H1 (cell line): ENCODE measurements at places on chromosomes 5 and 9. TPM values are rescaled to one million over a fixed set of nuclear protein-coding genes. Genes with fewer than 3 reads are reported as not detected.

DNA sequence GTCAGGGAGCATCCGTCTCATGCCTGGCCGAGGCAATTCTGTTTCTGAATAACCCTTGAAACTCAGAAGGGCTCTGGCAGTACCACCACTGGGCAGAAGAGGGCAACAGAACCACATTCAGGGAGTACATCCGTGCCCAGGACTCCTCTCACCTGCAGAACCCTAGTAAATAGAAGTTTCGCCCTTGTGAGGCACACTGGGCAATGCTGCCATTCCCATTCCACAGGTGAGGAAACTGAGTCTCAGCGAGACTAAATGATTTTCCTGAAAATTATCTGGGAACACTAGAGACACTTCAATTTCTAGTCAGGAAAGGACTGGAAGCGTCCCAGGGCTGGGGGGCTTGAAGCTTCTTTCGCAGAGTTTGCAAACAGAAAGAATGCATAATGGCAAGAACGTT, 74.7 kb downstream of the FGF1 start:
- no peak overlapping the region for H3K27ac ChIP-seq
- peak; percentile 93 for DNase-seq
- no peaks in the 10 kb centered on the region for H3K27me3 ChIP-seq
- H3K36me3 ChIP-seq, result no peaks in the 10 kb centered on the region

DNA sequence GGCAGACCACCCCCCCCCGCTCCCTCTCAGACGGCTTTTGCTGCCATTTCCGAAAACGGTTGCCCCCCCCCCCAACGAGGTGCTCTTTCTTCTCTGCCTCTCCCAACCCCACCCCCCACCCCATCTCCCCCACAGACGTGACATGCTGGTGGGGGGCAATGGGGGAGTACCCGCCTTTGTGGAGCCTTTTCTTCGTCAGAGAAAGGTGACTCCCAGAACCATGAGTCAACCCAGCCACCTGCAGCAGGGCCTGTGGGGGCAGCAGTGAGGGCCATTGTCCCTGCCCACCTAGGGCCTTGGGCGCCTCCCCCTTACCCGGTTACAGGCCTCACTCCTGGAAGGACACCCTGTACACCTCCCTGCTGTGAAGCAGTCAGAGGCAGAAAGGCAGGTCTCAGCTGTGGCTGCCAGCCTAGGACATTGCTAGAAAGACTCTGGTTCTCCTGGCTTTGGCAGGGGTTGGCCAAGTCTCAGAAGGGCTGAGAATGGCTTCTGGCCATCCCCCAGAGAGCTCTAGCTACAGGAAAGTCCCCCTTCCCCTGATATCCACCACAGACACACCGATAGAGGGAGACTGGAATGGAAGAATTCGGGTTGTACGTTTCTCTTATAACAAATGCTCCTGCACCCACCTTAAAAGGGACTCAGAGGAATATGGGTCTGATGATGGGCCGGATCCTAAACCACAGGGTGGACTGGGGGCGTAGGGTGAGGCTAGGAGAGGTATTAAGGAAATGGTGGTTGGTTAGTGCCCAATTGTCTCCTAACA, 2.2 kb downstream of the DNAJB5 start:
- no peaks in the 10 kb centered on the region for H3K27me3 ChIP-seq
- H3K27ac ChIP-seq, result peak overlapping the region; percentile 90
- 0 out of 2 replicates have a peak overlapping the region, but pooled peaks have one; percentile 65 for H3K4me3 ChIP-seq
- DNase-seq, result peak; percentile 68
- peaks cover 18% of the 10 kb centered on the region for H3K4me1 ChIP-seq
- peaks cover 29% of the 10 kb centered on the region for H3K36me3 ChIP-seq

DNA sequence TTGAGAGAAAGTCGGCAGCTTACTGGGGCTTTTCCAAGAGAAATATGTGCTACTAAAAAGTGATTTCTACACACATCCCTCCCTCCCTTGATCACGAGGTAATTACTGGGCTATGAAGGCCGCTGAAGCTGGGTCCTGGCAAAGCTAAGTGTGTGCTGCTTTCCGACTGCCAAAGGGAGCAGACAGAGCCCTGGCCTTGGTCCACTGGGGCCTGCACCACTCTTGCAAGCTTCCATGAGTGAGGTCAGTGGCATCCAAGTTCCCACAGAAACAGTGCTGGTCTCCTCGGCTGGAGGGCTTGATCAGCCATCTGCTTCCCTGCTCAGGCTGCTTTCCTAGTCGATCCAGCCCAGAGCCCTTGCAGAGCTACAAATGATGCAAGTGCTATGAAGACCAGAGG, 154.8 kb upstream of the LHFPL2 start:
- H3K4me1 ChIP-seq, result no peaks in the 10 kb centered on the region
- no peaks in the 10 kb centered on the region for H3K27me3 ChIP-seq
- no peaks in the 10 kb centered on the region for H3K36me3 ChIP-seq

- DNase-seq, result no peak
- no peaks in the 10 kb centered on the region for H3K4me1 ChIP-seq
- H3K4me3 ChIP-seq, result no peak overlapping the region
- no peaks in the 10 kb centered on the region for H3K27me3 ChIP-seq
- H3K36me3 ChIP-seq, result peaks cover 8% of the 10 kb centered on the region; the same call in 1 of the 2 replicates
Measured at GRCh38 chr5:72313141-72313540, 6.9 kb downstream of the MRPS27 start.

GRCh38 chr5:115415143-115415491, 118.7 kb upstream of the CCDC112 start:
- no peaks in the 10 kb centered on the region for H3K27me3 ChIP-seq
- DNase-seq, result no peak
- H3K36me3 ChIP-seq, result no peaks in the 10 kb centered on the region
- no peak overlapping the region for H3K4me3 ChIP-seq
- no peak overlapping the region for H3K27ac ChIP-seq

GRCh38 chr9:35628389-35628991, 10.3 kb upstream of the CD72 start:
- no peak overlapping the region for H3K4me3 ChIP-seq
- no peaks in the 10 kb centered on the region for H3K4me1 ChIP-seq
- no peak overlapping the region for H3K27ac ChIP-seq
- H3K36me3 ChIP-seq, result no peaks in the 10 kb centered on the region
- DNase-seq, result no peak
- H3K27me3 ChIP-seq, result no peaks in the 10 kb centered on the region

DNA sequence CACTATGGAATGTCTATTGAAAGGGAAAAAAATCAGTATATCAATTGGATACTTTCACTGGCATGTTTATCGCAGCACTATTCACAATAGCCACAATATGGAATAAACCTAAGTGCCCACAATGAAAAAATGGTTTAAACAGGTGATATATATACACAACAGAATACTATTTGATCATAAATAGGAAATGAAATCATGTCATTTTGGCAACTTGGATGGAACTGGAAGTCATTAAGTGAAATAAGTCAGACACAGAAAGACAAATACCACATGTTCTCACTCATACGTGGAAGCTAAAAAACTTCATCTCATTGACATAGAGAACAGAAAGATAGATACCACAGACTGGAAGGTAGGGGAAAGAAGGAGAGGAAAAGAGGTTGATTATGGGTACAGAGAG, 471.6 kb upstream of the FTMT start:
- no peak overlapping the region for H3K27ac ChIP-seq
- H3K27me3 ChIP-seq, result no peaks in the 10 kb centered on the region
- DNase-seq, result no peak

GRCh38 chr5:62538017-62538942, 40.3 kb upstream of the LRRC70 start:
- DNase-seq, result no peak
- no peaks in the 10 kb centered on the region for H3K4me1 ChIP-seq
- H3K27me3 ChIP-seq, result no peaks in the 10 kb centered on the region

- DNase-seq, result no peak
- H3K36me3 ChIP-seq, result peaks cover 36% of the 10 kb centered on the region
- no peak overlapping the region for H3K4me3 ChIP-seq
- no peaks in the 10 kb centered on the region for H3K27me3 ChIP-seq
Measured at GRCh38 chr5:43543434-43543833, 13.4 kb downstream of the PAIP1 start.

DNA sequence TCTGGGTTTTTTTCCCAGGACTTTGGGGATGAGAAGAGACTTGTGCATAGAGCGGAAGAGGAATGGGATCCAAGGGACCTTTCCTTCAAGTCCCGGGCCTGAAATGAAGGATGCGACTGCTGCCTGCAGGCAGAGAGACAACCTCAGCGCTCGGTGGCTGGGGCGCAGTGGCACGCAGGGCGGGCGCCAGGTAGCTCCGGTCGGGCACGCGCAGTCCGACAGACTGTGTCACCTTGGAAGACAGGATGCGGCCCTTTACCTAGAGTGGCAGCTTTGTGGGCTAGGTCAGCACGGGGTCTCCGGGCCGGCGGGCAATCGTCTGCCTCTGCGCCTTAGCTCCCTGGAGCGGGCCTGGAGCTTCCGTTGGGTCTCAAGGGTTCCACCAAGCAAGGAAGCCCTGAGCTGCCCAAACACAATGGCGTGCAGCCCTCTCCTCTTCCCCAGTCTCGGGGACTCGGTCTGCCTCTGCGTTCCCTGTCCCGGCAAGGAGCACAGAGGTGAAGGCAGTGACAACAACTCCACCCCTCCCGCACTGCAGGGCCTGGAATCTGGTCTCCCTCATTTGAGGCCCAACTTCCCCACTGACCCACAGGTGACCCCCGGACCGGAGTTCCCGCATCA, 6.0 kb downstream of the BARX1 start:
- peak; percentile 73 for DNase-seq
- peaks cover 95% of the 10 kb centered on the region for H3K27me3 ChIP-seq
- peak overlapping the region; percentile 32 for H3K4me3 ChIP-seq
- H3K36me3 ChIP-seq, result no peaks in the 10 kb centered on the region
- peaks cover 38% of the 10 kb centered on the region for H3K4me1 ChIP-seq
- H3K27ac ChIP-seq, result no peak overlapping the region

- H3K36me3 ChIP-seq, result no peaks in the 10 kb centered on the region
- no peaks in the 10 kb centered on the region for H3K4me1 ChIP-seq
- no peak overlapping the region for H3K27ac ChIP-seq
- DNase-seq, result no peak
- no peak overlapping the region for H3K4me3 ChIP-seq
Measured at GRCh38 chr9:73073337-73074175, 78.1 kb upstream of the ANXA1 start.

- no peak overlapping the region for H3K27ac ChIP-seq
- no peak for DNase-seq
- H3K36me3 ChIP-seq, result peaks cover 80% of the 10 kb centered on the region
- no peaks in the 10 kb centered on the region for H3K27me3 ChIP-seq
- H3K4me1 ChIP-seq, result peaks cover 11% of the 10 kb centered on the region
Measured at GRCh38 chr9:95460518-95461164, 56.1 kb downstream of the PTCH1 start.

DNA sequence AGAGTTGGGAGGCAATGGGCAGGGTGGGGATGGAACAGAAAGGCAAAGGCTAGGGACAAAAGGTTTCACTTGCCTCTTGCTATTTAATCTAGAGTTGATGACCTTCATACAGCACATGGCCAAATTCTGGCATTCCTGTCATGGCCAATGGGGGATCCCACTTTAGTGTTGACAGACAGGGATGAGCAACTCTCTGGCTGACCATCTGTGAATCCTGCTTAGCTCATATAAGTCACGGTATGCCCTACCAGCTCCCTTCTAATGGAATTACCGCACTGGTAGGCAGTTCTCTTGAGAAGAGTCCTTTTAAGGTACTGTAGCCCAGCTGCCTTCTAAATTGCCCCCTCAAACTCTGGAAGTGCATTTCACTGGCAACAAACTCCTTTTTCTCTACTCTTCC, 76.1 kb downstream of the MAMDC2 start:
- no peak overlapping the region for H3K4me3 ChIP-seq

The BASP1 gene
- 95.2 and 97.7 TPM in 2 replicates for total RNA-seq

The MED10 gene
- 20.1 and 22.0 TPM in 2 replicates for total RNA-seq
